ENCODE measurements at places on chromosomes 3 and 15.

GRCh38 chr3:54954022-54954421 is 26.2 kb upstream of the LRTM1 start:
- no peak for DNase-seq

GRCh38 chr15:63049783-63050371 is 7.3 kb downstream of the TPM1 start:
- no peak for DNase-seq

- DNase-seq, result no peak
Observed at GRCh38 chr3:145882436-145882835, 278.5 kb downstream of the PLOD2 start.

DNA sequence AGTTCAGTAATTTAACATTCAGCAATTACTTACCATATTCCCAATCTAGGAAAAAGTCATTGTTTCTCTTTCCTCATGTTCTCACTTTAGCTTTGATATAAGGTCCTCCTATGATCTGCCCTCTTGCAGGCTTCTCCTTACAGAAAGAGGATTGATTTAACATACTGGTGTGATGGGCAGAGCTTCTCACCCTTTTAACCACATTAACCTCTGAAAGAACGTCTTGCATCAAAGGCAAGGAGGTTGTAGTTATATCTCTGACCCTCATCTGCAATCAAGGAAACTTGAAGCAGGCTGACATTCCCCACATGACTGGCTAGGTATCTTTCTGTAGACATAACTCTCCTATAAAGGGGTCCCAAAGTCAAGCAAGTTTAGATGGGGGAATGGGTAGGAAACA is 39.5 kb downstream of the BTLA start:
- DNase-seq, result peak; percentile 76

GRCh38 chr3:193301433-193301832 is 60.4 kb downstream of the PLAAT1 start:
- no peak for DNase-seq

DNA sequence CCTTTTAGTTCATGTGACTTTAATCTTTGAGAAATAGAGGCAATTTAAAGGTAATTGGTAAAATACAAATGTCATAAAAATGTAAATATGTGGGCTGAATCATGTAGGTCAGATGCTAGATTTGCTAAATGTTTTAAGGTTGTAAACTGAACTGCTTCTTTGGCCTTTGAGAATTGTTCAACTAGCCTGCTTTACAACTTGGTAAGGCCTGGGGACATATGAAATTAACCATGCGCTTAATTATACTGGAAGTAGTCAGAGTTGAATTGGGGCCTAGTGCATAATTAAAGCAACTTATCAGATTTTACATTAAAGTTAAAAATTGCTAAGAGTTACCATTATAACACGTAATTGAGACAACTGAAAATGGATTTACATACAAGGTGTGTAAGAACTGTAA is 21.0 kb upstream of the TMEM45A start:
- no peak for DNase-seq

GRCh38 chr3:59404851-59405250 is 355.0 kb upstream of the CFAP20DC start:
- DNase-seq, result no peak

Measured in activated CD4-positive, alpha-beta T cell treated with anti-CD3 and anti-CD28 coated beads, Interleukin-2, Interleukin-6, amounts not matched to agents 100 ng/mL and 50 ng/mL, durations not matched to agents 16 hours and 8 hours (primary cell).